ENCODE measurements at places on chromosomes 1 and 21.

DNA sequence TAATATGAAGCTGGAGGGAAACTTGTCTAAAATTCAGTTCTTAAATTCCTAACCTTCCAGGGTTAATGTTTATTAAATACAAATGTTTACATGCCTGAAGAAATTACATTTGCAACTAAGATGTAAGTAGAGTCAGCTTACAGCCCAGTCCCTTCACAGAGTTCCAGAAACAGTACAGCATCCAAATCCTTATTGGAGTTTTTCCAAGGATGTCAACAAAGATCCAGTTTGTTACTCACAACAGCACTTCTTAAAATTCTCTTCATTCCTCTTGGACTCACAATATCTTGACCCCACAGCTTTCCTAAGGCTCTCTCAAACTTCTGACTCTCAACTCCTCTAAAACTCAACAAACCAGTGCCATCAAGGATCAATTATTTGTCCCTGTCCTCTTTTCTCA is 50.1 kb upstream of the RWDD3 start:
- no peak for DNase-seq

DNA sequence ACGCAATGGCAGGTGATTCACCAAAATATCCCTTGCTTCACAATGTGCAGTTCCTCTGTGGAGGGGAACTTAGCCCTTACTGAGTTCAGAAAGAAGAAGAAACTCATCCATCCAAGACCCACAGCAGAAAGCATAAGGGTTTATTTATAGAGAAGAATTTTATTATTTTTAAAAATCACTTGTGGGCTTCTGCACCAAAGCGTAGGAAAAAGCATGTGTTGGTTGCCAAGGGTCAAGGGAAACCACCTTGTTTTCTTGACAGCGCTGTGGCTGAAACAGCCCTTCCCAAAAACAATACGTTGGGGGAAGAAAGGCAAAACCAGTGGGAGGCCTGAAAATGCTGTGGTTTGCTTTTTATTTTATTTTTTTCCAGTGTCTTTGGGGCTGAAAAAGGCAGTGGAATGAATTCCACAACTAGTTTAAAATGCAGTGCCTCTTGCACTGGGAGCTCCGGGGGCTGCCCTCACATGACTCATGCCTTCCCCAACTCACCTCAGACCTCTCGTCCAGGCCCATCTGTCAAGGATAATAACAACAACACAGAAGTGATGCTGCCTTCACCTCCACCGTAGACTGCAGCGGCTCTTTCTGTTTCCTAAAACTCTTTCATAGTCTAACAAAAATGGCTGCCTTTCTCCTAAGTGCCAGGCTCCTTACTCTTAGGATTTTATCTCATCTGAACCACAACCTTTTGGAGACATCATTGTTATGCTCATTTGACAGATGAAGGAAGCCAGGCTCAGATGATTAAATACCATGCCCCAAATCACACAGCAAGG is 224.2 kb upstream of the JUN start:
- peak; percentile 60 for DNase-seq

- DNase-seq, result no peak
Observed at GRCh38 chr1:117589544-117589943, 16.3 kb upstream of the TENT5C start.

- no peak for DNase-seq
Observed at GRCh38 chr1:221564891-221565290, 177.0 kb downstream of the DUSP10 start.

GRCh38 chr1:235047331-235047871 is 81.2 kb downstream of the TOMM20 start:
- DNase-seq, result no peak

DNA sequence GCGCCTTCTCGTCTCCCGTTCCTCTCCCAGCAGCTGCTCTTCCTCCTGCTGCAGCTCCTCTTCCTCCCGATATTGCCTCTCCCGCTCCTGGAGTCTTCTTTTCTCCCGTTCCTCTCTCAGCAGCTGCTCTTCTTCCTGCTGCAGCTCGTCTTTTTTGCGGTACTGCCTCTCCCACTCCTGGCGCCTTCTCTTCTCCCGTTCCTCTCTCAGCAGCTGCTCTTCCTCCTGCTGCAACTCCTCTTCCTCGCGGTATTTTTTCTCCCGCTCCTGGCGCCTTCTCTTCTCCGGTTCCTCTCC is 5.3 kb downstream of the TCHH start:
- DNase-seq, result no peak

DNA sequence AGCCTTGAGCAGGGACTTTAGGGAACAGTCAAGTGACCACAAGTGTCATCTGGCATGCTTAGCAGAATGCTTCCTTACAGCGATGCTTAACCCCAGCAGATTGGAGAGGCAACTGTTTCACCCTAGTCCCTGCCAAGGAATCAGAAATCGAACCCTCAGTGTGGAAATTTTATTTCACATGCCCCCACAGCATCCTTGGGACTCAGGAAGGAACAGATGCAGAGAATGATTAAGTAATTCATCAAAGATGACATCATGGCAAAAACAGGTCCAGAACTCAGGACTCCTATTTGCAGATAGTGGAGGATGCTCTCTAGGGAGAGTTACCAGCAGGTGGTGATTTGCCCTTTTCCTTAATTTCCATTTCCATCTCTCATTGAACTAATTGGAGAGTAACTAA is 333.0 kb upstream of the KAZN start:
- no peak for DNase-seq

GRCh38 chr21:41052820-41053555 is 115.0 kb upstream of the BACE2 start:
- no peak for DNase-seq

DNA sequence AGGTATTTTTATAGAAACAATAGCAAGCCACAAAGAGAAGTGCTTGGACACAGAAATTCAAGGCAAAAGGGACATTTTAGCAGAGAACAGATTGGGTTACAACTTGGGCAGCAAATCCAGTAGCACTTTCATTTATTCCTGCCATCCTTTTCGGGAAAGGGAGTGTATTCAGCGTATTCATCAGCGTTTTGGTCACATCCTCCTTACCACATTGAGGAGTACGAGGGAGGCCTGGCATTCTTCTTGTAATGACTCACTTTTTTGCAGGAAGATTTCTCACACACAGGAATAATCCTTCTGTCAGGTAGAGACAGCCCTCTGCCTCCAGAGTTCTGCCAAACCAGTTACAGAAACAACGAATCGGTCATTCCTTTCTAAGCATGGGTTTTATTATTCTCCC is 18.1 kb upstream of the FAM78B start:
- DNase-seq, result no peak

DNA sequence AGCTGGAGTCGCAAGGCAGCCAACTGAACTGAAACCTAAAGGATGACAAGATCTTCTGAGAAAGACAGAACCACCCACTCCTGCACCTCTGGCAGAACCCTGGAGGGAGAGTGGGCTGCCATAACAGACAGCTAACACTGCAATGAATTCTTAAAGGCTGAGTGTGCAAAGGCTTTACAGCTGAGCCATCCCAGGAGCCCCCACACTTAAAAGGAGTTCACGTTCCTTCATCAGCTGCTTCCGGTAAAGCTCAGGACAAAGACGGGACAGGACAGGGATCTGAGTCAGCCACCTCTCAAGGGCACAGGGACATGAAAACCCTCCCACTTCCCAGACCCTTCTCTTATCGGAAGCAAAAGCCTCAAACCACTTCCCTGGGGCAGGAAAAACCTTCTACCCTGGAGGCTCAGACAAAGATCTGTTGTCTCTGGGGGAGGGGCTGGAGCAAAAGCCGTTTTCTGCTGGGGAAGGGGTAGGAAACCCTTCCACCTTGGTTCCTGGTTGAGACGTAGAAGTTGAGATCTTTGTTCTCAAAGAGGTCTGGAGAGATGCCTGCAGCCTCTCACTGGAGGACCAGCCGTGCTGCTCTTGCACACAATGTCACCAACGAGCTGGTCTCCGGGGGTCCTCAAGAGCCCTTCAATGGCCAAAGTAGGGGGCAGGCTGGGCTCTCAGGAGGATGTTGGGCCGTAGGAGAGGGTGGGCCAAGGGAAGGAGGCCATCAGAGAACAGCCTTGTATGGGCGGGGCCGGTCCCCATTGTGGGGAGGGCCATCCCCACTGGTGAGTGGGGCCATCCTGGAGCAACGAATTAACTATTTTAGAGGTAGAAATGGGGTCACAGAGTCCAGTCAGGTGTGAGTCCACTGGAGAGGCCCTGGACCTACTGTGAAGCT is 452.4 kb downstream of the PTPRU start:
- DNase-seq, result peak; percentile 28

GRCh38 chr1:75539230-75540116 is 71.4 kb downstream of the SLC44A5 start:
- DNase-seq, result no peak

- no peak for DNase-seq
Observed at GRCh38 chr1:27136236-27136551, 18.7 kb downstream of the SLC9A1 start.

GRCh38 chr1:77126307-77126706 is 92.9 kb downstream of the PIGK start:
- DNase-seq, result peak; percentile 3

GRCh38 chr1:3948344-3948743 is 48.3 kb upstream of the C1orf174 start:
- DNase-seq, result no peak

GRCh38 chr1:163444665-163445064 is 122.9 kb downstream of the NUF2 start:
- no peak for DNase-seq

- DNase-seq, result no peak
Observed at GRCh38 chr21:21114461-21114860, 116.3 kb downstream of the NCAM2 start.

DNA sequence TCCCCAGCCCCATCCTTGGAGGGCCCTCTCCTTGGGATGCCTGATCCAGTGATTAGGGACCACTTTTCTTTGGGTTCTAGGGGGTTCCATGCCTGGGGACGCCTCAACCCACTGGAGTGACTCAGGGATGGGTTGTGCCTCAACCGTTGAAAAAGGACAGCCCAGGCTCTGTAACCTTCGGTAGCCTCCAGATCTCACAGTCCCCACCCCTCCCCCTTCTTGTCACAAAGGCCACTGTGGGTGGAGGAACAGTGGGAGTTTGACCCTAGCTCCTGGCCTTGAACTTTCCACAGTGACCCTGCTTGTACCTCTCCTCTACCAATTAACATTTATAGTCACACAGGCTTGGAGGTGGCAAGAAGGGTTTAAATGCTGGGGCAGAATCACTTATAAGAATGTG is 2.6 kb upstream of the RORC start:
- no peak for DNase-seq

GRCh38 chr1:147567594-147568381 is 26.5 kb downstream of the BCL9 start:
- no peak for DNase-seq

GRCh38 chr1:157090196-157090647 is 9.4 kb downstream of the ETV3L start:
- DNase-seq, result peak; percentile 92

DNA sequence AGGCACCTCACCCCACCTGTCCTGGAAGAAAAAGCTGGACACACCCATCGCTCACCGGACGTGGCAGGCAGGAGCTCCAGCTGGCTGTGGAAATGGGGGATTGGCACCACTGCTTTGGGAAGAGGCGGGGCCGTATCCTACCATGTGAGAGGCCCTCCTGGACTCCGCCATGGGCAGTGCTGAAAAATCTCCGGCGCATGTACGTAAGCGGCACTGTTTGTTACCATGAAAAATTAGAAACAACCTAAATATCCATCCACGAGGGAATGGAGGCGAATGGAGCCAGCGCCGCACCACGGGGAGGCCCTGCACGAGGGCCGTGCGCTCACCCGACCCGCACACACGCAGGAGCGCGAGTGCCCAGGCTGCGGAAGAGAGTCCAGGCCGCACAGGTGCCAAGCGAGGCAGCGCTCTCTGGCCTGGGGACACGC is 3.1 kb downstream of the KRTAP10-8 start:
- DNase-seq, result no peak

Measured in stimulated activated CD4-positive, alpha-beta T cell treated with anti-CD3 and anti-CD28 coated beads, Interleukin-15, amount 100 ng/mL, for 24 hours (primary cell).